BJ (cell line): ENCODE measurements at places on chromosomes 1 and 21. TPM values are rescaled to one million over a fixed set of nuclear protein-coding genes. Genes with fewer than 3 reads are reported as not detected.

The S100A14 gene
- not detected in 2 replicates for polyA plus RNA-seq

- no peak for DNase-seq
Measured at GRCh38 chr1:185014941-185015340, 30.4 kb upstream of the RNF2 start.

The B3GALT2 gene
- polyA plus RNA-seq = 1.5 and 3.7 TPM in 2 replicates

- no peak for DNase-seq
Measured at GRCh38 chr1:5615076-5615475, 377.1 kb downstream of the NPHP4 start.

DNA sequence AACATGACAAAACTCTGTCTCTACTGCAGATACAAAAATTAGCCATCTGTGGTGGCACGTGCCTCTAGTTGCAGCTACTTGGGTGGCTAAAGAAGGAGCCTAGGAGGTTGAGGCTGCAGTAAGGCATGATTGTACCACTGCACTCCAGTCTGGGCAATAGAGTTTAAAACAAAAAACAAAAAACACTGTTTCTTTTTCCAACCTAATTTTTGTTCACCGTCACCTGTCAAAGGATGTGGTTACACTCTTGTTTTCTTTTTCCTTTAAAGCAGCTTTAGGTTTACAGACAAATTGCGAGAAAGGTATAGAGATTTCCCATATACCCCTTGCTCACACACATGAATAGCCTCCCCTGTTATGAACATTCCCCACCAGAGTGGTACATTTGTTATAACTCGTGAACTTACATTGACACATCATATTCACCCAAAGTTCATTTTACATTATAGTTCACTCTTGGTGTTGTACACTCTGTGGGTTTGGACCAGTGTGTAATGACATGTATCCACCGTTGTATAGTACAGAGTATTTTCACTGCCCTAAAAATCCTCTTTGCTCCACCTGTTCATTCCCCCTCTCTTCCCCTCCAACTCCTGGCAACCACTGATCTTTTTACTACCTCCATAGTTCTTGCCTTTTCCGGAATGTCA lies 26.2 kb downstream of the SMG7 start:
- DNase-seq = no peak
